ENCODE measurements at places on chromosomes 1 and 21.

DNA sequence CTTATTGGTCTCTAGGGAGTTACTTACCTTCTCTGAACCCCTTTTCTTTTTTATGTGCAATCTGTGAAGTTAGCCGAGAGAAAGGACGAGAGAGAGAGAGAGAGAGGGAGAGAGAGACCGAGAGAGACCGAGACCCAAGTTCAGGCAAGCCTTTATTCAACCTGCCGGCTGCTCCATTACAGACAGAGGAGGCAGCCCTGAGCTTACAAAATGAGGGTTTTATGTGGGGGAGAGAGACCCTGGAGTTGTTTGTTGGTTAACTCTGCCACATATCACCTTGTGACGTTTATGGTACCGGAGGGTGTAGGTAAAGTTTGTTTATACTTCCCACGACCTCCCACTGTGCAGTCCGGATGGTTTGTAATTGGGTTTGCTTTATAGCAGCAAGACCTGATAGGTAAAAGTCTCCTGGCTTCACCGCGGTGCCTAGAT lies 1.5 kb upstream of the MCOLN3 start:
- no peak for DNase-seq

- DNase-seq: no peak
Measured at GRCh38 chr1:242228991-242229390, 230.1 kb upstream of the MAP1LC3C start.

GRCh38 chr1:18962855-18963737 lies 6.6 kb upstream of the IFFO2 start:
- no peak for DNase-seq

DNA sequence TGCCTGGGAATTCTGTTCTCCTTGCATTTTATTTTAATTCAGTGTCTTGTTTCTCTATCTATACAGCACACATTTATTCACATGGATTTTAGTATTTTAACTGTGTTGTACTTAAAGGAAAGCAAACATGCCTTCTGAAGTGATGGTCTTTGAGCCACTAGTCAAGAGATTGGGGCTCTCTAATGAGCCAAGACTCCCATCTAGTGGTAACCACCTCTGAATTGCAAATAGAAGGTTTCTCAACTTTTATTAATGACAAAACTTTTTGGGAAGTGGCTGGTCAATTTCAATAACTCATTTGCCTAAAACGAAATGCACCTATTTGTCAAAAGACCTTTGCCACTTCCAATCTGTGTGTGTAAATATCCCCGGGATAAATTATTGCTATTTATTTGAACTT lies 199.6 kb downstream of the LTN1 start:
- DNase-seq: no peak

- DNase-seq: no peak
Measured at GRCh38 chr1:69567652-69568420, at the start of gene LRRC7. TSS of gene LRRC7 (plus strand) at chr1:69567922. CDS start at chr1:69568640, 718 bp downstream.

DNA sequence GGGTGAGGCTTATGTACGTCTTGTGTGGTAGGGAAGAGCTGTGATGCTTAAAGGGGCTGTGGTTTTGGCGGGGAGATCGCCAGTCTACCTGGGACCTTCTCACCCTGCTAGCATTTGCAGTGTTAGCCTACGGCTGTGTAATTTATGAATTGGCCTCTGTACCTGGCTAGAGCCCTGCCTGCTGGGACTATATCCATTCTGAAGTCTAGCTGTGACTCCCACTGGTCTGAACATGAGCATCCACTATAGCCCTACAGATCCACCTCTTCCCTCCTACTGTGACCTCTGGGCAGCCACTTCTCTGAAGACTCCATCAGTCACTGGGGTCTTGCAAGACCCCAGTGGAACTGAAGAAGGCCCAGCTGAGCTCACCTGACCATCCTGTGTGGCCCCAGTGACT lies 73.7 kb downstream of the MT1HL1 start:
- no peak for DNase-seq

Data from hematopoietic multipotent progenitor cell treated with erythropoietin and hydrocortisone succinate and interleukin-3 and kit ligand, for 17 days (in vitro differentiated cells).